ENCODE measurements at places on chromosomes 1 and 21.
A peak's percentile ranks its signal among the peaks of the same experiment; 100 is the strongest.

DNA sequence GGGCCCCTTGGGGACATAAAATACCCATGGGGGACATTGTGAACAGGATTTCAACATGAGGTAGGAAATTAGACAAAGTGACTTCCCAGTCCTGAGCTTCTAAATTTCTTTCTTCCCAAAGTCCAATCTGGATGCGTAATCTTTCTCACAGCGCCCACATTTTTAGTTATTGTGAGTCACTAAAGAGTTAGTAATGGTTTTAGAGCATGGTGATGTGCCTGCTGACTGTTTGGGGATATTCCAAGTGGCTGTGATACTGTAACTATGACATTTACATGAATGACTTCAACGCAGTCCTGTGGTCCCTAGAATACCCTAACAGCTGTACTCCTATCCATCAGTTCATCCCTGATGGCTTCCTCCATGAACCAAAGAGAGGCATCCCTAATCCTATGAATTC lies 224.0 kb upstream of the COA6 start:
- no peak for DNase-seq
- no peaks in the 10 kb centered on the region for H3K27me3 ChIP-seq
- H3K36me3 ChIP-seq = no peaks in the 10 kb centered on the region
- no peak overlapping the region for H3K27ac ChIP-seq

- no peaks in the 10 kb centered on the region for H3K27me3 ChIP-seq
- H3K36me3 ChIP-seq = no peaks in the 10 kb centered on the region
- DNase-seq = no peak
- peaks cover 6% of the 10 kb centered on the region for H3K4me1 ChIP-seq
Observed at GRCh38 chr1:234214129-234214910, 158.9 kb upstream of the COA6 start.

DNA sequence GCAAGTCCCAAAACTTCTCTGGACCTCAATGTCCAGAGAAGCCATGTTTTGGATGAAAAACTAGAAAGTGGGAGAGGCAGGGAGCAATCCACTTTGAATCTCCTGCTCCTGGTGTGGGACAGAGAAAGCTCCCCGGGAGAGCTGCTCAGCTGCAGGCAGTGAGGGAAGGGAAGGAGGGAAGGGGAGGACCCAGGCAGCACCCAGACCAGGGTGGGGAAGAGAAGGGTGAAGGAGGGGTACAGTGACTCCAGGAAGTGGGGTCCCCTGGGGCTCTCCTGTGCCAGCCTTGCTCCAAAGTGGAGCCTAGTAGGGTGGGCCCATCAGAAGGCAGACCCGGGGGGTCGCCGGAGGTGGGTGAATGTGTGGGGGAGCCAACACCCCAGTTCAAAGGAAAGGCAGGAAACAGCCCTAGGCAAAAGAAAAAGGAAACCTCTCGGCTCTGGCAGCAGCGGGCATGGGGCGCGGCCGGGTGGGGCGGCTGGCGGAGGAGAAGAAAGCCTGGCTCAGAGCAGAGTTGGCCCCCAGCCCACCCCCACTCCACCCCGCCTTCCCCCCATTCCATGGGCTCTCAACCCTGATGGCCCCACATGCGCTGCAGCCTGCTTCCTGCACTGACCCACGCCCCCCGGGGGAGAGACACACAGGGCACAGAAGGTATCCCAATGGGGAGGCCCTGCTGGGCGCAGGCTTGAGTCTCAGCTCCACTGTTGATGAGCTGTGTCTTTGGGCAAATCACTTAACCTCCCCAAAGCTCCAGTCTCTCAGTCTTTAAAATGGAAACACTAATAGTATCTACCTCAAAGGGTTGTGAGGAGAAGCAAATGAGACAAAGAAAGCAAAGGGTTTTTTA lies 5.7 kb downstream of the LGR6 start:
- peaks cover 2% of the 10 kb centered on the region for H3K27me3 ChIP-seq
- H3K27ac ChIP-seq = no peak overlapping the region
- no peak for DNase-seq

DNA sequence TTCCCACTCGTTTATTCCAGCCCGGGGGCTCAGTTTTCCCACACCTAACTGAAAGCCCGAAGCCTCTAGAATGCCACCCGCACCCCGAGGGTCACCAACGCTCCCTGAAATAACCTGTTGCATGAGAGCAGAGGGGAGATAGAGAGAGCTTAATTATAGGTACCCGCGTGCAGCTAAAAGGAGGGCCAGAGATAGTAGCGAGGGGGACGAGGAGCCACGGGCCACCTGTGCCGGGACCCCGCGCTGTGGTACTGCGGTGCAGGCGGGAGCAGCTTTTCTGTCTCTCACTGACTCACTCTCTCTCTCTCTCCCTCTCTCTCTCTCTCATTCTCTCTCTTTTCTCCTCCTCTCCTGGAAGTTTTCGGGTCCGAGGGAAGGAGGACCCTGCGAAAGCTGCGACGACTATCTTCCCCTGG lies 716 bp downstream of the OLIG2 start:
- H3K27ac ChIP-seq = no peak overlapping the region
- H3K36me3 ChIP-seq = no peaks in the 10 kb centered on the region

DNA sequence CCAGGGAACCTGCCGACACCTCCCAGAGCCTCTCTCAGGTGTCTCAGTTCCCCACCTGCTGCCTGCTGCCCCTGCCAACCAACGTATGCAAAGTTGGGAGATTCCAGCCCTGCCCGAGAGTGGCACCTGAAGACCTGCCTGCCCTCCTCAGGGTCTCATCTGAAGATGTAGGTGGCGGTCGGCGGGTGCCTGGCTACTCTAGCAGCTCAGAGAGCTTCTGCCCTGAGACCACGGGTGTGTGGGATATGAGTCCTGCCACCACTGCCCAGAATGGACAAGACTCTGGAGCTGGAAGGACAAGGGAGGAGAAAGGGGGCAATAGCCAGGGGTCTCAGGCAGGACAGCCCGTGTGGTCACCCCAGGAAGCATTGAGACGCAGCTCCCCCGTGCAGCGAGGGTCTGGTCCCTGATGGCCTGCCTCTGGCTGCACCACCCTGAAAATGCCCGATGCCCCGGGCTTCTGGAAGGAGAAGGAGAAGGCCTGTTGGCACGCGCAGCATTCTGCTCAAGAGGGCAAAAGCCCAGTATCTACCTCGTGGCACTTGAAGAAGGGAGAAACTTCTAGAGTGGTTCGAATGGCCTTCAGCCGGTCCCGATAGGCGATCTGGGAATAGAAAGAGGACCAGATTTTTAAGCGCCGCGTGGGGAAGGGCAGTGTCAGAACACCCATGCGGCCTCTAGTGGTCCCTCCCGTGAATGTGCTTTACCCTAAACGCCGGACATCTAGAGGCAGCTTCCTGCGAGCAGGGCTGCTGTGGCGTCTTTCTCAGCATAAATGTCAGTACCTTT lies 88.8 kb downstream of the STUM start:
- no peaks in the 10 kb centered on the region for H3K36me3 ChIP-seq
- no peak overlapping the region for H3K4me3 ChIP-seq
- no peak overlapping the region for H3K27ac ChIP-seq
- H3K4me1 ChIP-seq = no peaks in the 10 kb centered on the region

GRCh38 chr1:162358928-162359327 lies 17.7 kb downstream of the SPATA46 start:
- no peaks in the 10 kb centered on the region for H3K4me1 ChIP-seq
- no peak overlapping the region for H3K4me3 ChIP-seq
- H3K27ac ChIP-seq = no peak overlapping the region
- 0 out of 2 replicates have a peak, but pooled peaks cover 2% of the 10 kb centered on the region for H3K36me3 ChIP-seq

DNA sequence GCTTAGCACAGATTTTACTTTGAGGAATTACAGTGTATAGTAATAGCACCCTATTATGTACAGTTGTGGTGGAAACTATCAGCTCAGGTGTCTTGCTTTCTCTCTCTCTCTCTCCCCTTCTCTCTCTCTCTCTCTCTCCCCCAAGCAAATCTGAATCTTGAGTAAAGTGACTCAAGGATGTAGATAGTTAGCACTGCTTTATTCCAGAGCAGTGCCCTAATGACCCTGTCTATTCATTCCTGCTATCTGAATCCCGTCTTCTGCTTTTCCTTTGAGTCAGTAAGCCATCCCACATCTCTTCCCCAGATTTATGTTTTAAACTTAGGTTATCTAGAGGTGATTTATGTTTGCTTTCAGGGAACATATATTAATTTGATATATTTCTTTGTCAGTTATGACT lies 5.2 kb upstream of the HPCAL4 start:
- H3K4me3 ChIP-seq = no peak overlapping the region
- no peaks in the 10 kb centered on the region for H3K36me3 ChIP-seq
- no peak overlapping the region for H3K27ac ChIP-seq
- peaks cover 57% of the 10 kb centered on the region for H3K27me3 ChIP-seq

GRCh38 chr1:209291715-209292114 lies 291.8 kb upstream of the CAMK1G start:
- no peak overlapping the region for H3K27ac ChIP-seq
- DNase-seq = no peak
- peaks cover 4% of the 10 kb centered on the region for H3K4me1 ChIP-seq

GRCh38 chr1:88608139-88608943 lies 75.7 kb upstream of the PKN2 start:
- no peaks in the 10 kb centered on the region for H3K27me3 ChIP-seq
- H3K27ac ChIP-seq = no peak overlapping the region
- peak; percentile 5 for DNase-seq
- no peaks in the 10 kb centered on the region for H3K36me3 ChIP-seq
- H3K4me3 ChIP-seq = no peak overlapping the region

GRCh38 chr1:178743801-178744200 lies 18.8 kb downstream of the RALGPS2 start:
- H3K4me3 ChIP-seq = no peak overlapping the region
- no peak overlapping the region for H3K27ac ChIP-seq
- H3K36me3 ChIP-seq = no peaks in the 10 kb centered on the region
- H3K4me1 ChIP-seq = no peaks in the 10 kb centered on the region
- H3K27me3 ChIP-seq = no peaks in the 10 kb centered on the region
